ENCODE measurements at places on chromosomes 5 and 9.

- peak; percentile 1 for DNase-seq
Measured at GRCh38 chr9:1009101-1009707, 32.7 kb downstream of the DMRT3 start.

GRCh38 chr9:92480986-92481633 is 1.2 kb downstream of the ASPN start:
- no peak for DNase-seq

DNA sequence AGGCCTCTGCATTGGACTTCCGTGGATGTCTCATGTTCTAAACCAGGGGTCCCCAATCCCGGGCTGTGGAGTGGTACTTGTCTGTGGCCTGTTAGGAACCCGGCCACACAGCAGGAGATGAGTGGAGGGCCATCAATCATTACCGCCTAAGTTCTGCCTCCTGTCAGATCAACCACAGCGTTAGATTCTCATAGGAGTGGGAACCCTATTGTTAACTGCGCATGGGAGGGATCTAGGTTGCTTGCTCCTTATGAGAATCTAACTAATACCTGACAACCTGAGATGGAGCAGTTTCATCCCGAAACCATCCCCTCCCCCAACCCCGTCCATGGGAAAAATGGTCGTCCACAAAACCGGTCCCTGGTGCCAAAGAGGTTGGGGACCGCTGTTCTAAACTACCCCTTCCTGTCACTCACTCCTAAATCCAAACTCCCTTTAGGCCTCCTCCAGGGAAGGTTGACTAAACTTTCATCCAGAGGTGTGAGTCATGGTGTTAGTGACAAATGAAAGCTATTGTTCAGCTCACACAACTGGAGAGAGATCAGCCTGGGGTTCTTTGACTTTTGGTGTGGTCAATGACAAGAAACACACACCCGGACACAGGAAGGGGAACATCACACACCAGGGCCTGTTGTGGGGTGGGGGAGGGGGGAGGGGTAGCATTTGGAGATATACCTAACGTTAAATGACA is 9.5 kb downstream of the KCNV2 start:
- DNase-seq = no peak

GRCh38 chr5:9431496-9432258 is 114.2 kb downstream of the SEMA5A start:
- DNase-seq = no peak

- DNase-seq = no peak
Measured at GRCh38 chr9:89436963-89437625, 60.8 kb downstream of the SEMA4D start.

DNA sequence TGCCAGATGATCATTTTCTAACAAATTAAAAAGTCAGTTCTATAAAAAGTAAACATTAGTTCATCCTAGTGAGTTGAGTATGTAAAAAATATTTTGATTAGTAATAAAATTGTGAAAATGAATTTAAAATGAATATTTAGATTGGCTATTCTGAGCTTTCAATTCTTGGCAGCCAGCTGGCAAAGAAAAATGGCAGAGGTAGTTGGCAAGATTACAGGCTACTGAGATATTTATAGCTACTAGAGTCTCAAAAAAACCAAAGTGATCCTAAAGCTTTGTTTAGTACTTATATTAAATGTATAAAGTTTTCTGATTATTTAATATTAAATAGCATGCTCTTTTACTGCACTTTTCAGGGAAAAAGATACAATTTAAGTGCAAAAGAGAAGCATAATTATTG is 25.0 kb downstream of the SGTB start:
- DNase-seq = no peak

- DNase-seq = peak; percentile 24
Measured at GRCh38 chr9:97237951-97238889, 69.2 kb upstream of the CCDC180 start.
